ENCODE measurements at places on chromosomes 7 and 10.

GRCh38 chr10:102121739-102122372 lies 1.7 kb upstream of the LDB1 start:
- no peak for DNase-seq

DNA sequence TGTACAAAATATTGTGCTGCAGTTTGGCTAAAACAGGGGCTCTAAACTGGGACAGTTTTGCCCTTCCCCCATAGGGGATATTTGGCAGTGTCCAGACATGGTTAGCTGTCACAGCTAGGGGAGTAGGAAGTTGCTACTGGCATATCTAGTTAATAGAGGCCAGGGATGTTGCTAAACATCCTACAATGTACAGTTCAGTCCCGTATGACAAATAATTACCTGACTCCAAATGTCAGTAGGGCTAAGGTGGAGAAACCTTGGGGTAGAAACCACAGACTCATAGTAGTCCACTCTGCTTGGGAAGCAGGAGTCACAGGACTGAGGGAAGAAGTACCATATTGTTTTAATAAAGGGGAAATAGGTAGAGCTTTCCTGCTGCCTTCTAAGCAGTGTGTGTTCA lies 39.8 kb downstream of the WBP1L start:
- no peak for DNase-seq

DNA sequence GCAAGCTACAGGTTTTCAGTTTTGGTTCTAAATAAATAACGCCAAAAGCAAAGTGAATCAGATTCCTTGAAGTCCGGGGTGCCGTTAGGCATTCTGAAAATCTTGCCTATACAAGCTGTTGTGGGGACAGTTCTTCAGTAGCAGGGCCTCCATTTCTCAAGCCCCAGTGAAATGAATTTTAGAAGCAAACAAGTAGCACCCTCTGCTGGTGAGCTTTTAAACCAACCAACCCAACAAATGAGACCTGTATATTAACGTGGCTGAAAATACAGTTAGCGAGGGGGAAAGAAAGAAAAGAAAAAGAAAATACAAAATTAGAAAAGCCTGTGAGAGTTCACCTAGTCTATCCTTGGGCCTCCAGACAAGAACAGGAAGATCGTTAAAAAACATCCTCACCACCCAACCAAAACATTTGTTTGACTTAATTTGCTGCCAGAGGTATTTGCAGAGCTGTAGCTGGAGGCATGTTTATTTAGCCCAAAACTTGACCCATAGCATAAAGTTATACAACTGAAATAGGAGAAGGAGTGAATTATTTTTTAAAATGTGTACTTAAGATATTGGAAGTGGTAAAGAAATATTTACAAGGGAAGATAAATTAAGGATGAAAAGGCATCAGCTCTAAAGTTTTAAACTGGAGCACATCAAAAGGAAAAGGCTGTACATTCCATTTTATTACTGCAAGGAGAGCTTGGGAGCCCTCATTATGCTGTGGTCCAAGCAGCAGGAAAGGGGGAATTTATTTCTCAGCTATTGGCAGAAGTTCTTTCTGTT lies 98.9 kb downstream of the DYNC1I1 start:
- peak; percentile 6 for DNase-seq

- no peak for DNase-seq
Measured at GRCh38 chr10:10609379-10609955, 408.2 kb upstream of the CELF2 start.
